D341Med (cell line): ENCODE measurements at places on chromosomes 13 and 19.

DNA sequence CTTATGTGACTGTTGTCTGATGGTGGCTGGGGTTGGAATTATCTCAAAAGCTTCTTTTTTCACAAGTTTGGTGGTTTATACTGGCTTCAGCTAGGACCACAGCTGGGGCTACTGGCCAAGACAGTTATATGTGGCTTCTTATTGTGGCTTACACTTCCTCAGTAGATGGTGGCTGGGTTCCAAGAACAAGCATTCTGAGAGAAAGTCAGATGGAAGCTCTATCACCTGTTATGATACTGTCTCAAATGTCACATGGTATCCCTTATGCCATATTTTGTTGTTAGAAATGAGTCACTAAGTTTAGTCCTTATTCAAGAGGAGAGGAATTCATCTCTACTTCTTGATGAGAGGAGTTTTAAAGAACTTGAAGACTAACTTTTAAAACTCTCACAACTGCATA is 41.6 kb downstream of the NDFIP2 start:
- no peak for DNase-seq

- DNase-seq = no peak
Observed at GRCh38 chr19:17954401-17954800, 12.5 kb upstream of the KCNN1 start.

- no peak for DNase-seq
Observed at GRCh38 chr13:73428137-73428536, 369.3 kb downstream of the KLF5 start.

GRCh38 chr13:24203273-24203672 is 42.8 kb downstream of the SPATA13 start:
- no peak for DNase-seq

- DNase-seq = no peak
Observed at GRCh38 chr19:677201-677600, 1.0 kb downstream of the FSTL3 start.

- no peak for DNase-seq
Observed at GRCh38 chr19:13463296-13463695, 43.0 kb downstream of the CACNA1A start.

DNA sequence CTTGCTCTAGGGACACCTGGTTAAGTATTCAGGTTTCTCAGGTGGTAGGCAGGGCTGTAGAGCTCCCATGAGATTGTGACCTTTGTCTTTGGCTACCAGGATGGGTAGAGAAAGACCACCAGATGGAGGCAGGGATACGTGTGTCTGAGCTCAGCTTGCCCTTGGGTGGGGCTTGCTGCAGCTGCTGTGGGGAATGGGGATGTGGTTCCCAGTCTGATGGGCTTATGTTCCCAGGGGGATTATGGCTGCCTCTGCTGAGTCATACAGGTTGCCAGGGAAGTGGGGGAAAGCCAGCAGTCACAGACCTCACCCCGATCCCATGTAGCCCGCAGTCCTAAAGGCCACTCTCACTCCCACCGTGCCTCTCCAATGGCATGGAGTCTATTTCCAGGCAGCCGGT is 659.9 kb upstream of the KLF12 start:
- no peak for DNase-seq

- no peak for DNase-seq
Observed at GRCh38 chr19:36605877-36606478, 865 bp downstream of the ZNF382 start.

- DNase-seq = no peak
Observed at GRCh38 chr13:65275838-65276630, 1954.1 kb downstream of the PCDH9 start.

- no peak for DNase-seq
Observed at GRCh38 chr13:50693727-50694126, 149.8 kb downstream of the DLEU7 start.

DNA sequence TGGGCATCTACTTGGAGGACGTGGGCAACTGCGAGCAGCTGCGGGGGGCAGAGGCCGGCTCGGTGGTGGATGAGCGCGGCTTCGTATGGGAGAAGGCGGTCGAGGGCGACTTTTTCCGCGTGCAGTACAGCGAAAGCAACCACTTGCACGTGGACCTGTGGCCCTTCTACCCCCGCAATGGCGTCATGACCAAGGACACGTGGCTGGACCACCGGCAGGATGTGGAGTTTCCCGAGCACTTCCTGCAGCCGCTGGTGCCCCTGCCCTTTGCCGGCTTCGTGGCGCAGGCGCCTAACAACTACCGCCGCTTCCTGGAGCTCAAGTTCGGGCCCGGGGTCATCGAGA is 10.3 kb upstream of the STRN4 start:
- DNase-seq = peak; percentile 20

- no peak for DNase-seq
Observed at GRCh38 chr19:21587549-21587948, 82.1 kb downstream of the ZNF429 start.

DNA sequence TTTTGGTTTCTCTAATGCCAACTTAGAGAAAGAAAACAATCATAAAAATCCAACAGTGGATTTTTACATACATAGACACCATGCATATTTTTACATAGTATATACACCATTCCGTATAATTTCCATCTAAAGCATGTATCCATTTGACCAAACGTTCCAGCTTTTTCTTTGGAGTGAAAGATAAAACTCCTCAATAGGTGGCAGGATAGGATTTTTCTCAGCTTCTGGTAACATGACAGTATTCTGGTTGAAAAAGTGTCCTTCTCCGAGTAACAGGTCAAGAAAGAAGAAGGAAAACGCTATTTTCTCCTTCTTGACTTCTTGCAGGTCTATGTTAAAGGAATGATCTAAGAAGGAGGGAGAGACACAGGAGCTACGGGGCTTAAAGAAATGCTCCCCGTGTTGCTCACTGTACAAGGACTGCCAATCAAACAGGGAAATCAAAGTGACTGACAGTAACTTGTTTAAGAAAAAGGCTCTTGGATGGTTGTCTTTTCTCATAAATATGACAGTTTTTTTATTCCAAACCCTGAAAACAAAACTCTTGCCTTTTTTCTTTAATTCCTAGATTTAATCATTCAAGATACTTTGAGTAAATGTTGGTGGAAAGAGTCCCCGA is 11.5 kb downstream of the FLT1 start:
- DNase-seq = no peak

GRCh38 chr13:64457976-64458375 is 2772.2 kb downstream of the PCDH9 start:
- DNase-seq = no peak

DNA sequence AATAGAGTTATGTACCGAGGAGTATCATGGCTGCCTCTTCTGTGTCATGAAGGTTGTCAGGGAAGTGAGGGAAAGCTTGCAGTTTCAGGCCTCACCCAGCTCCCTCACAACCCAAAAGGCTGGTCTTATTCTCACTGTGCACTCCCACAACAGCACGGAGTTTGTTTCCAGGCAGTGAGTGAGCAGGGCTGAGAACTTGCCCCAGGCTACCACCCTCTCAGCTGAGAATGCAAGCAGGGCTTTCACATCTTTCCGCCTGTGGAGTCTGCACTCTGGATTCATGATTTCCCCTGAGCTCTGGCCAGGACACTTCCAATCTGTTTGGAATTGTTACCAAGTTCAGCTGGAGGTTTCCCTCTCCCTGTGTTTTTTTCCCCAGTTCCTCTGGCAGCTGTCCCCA is 2284.7 kb upstream of the PCDH20 start:
- DNase-seq = no peak

DNA sequence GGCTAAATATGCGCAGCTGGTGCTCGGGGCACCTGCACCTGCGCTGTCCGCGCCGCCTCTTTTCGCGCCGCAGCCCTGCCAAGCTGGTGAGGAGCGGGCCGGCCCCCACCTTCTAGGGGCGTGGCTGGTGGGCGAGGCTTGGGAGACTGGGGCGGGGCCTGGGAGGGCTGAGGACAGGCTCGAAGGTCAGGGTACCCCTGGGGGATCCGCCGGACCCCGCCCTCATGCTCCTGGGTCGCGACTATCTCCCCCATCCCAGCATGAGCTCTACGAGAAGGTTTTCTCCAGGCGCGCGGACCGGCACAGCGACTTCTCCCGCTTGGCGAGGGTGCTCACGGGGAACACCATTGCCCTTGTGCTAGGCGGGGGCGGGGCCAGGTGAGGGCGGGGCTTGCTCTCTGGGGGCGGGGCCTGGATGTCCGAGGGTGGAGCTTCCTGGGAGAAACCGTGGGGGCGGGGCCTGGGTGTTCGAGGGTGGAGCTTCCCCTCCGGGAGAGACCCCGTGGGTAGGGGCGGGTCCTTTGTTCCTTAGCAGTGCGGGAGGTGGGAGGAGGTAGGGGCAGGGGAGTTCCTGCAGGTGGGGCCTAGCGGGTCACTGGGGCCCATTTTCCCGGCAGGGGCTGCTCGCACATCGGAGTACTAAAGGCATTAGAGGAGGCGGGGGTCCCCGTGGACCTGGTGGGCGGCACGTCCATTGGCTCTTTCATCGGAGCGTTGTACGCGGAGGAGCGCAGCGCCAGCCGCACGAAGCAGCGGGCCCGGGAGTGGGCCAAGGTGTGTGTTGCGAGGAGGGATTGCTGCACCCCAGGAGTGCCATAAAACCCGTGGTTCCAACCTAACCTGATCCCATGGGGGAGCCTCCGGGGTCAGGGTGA is 19.7 kb downstream of the PNPLA6 start:
- DNase-seq = no peak

DNA sequence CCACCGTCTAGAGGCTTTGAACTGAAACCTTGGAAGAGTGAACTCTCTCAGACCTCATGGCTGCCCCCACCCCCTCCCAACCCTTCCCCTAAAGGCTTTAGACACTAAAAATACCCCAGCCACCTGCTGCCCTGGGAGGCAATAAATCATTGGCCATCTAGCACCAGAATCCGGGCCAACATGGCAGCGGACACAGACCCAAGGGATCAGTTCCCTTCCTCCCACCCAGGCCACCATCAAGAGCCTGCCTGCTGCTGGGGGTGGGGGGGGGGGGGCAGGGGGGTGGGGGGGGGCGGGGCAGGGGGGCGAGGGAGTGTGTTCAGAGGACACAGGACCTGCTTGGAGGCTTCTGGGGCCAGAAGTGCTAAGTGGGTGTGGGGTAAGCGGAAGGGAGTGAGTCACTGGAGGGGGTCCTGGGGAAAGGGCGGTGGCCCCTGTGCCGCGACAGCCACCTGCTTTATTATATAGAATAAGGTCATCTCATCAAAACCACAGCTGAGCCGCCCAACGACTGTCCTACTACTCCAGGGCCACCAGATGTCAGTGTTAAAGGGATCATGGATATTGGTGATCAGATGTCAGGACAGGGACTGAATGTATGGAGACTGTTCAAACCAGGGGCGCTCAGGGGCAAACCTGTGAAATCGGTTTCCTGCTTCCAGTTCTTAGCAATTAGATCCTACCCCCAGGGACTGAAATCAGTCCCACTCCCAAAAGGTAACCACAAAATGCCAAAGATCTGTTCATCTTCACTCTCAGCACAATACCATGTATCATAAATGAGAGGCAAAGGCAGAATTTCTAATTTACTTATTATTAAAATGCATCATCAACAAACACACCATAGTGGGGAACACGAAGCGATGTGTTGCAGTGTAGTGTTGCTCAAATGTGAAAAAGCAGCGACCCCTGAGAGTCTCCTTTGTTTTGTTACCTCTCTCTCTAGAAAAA is 24.3 kb downstream of the ARL11 start:
- peak; percentile 76 for DNase-seq

DNA sequence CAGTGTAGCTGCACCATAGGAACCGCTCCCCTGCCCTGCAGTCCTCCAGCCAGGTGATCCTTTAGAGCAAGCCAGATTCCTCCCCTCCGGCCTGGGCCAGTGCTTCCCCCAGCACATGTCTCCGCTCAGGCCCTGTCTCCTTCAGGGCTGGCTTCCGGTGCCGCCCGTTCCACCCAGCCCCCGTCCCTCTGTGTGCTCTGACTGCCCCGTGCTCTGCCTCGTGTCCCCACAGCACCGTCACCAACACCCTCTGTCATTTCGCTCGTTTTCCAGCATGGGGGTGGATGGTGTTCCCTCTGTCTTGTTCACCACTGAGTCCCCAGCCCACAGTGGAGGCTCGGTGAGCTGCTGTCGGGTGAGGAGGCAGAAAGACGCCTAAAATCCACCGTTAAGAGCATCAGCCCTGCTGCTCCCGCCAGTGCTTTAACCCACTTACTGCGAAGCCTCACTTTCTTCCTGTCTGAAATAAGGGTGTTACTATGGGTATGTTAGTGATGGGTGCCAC is 54.5 kb downstream of the TSSK6 start:
- peak; percentile 45 for DNase-seq
